ENCODE measurements at places on chromosomes 1 and 21. TPM values are rescaled to one million over a fixed set of nuclear protein-coding genes. Genes with fewer than 3 reads are reported as not detected.
A peak's percentile ranks its signal among the peaks of the same experiment; 100 is the strongest.

GRCh38 chr1:121483234-121483633, 298.5 kb downstream of the SRGAP2C start:
- no peak for DNase-seq
- no peak overlapping the region for H3K27ac ChIP-seq
- no peak overlapping the region for H3K4me3 ChIP-seq

DNA sequence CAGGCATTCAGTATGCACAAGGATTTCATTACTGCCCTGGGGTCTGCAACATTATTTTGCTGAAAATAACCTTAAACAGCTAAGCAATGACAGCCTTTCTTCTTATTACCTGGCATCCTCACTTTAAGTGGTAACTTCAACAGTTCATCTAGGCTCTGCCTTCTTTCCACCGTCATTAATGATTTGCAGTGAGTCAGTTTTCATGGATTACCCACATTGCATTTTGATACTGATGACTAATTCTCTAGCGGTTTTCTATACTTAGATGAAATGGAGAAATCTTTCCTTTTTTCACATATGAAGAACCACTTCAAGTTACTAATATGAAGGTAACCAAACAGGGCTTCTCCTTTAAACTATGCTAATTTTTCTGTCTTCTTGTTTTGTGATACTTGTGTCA, 226.9 kb upstream of the TMPRSS15 start:
- H3K4me3 ChIP-seq = no peak overlapping the region
- no peaks in the 10 kb centered on the region for H3K27me3 ChIP-seq
- no peak overlapping the region for H3K27ac ChIP-seq
- H3K4me1 ChIP-seq = no peaks in the 10 kb centered on the region
- DNase-seq = no peak

DNA sequence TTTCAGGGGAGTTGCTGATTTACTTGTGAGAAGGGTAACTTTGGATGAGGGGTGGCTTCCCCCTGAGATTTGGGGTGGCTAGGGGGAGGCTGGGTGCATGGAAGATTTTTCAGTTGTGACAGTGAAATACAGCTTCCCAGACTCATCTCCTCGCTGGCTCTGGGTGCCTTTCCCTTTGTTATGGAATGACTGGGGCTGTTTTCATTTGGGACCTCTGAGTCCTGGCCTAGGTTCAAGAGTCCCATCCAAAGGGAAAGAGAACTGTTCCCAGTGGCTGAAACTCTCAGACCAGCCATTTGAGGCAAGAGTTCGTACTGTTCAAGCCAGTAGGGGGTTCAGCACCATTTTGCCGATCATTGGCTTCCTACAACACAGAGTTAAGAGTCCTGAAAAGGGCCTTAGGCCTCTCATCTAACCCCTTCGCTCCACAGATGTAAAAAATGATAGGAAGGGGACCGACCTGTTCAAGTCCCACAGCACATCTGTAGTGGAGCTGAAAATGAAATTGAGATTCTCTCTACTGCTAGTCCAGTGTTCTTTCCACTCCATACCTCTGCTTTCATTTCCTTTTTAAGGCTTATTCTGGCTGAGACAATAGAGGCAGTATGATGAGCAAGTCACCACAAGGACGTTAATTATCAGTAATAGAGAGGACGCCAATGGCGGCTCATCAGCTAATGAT, 958 bp downstream of the DDR2 start:
- no peaks in the 10 kb centered on the region for H3K4me1 ChIP-seq
- no peaks in the 10 kb centered on the region for H3K36me3 ChIP-seq
- no peak for DNase-seq

DNA sequence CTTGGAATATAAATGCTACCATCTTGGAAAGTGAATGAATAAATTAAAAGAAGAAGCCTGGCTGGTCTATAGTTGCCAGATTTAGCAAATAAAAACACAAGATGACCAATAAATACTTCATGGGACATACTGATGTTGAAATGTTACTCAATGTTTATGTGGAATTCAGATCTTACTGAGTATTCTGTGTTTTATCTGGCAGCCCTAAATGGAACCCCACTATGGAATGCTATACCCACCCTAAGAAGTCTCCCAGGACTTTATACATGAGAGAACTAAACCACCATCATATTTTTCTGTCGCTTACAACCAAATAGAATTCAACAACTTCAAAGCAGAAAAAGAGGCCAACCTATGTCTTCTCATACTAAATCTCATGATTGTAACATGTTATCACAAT, 177.6 kb upstream of the HMCN1 start:
- H3K4me1 ChIP-seq = no peaks in the 10 kb centered on the region
- no peak overlapping the region for H3K4me3 ChIP-seq
- no peaks in the 10 kb centered on the region for H3K36me3 ChIP-seq
- no peak overlapping the region for H3K27ac ChIP-seq

- no peak for DNase-seq
- H3K36me3 ChIP-seq = no peaks in the 10 kb centered on the region
- no peak overlapping the region for H3K27ac ChIP-seq
- H3K27me3 ChIP-seq = peaks cover 16% of the 10 kb centered on the region
These were observed 1.6 kb upstream of the KDF1 start for GRCh38 chr1:26961826-26962225.

DNA sequence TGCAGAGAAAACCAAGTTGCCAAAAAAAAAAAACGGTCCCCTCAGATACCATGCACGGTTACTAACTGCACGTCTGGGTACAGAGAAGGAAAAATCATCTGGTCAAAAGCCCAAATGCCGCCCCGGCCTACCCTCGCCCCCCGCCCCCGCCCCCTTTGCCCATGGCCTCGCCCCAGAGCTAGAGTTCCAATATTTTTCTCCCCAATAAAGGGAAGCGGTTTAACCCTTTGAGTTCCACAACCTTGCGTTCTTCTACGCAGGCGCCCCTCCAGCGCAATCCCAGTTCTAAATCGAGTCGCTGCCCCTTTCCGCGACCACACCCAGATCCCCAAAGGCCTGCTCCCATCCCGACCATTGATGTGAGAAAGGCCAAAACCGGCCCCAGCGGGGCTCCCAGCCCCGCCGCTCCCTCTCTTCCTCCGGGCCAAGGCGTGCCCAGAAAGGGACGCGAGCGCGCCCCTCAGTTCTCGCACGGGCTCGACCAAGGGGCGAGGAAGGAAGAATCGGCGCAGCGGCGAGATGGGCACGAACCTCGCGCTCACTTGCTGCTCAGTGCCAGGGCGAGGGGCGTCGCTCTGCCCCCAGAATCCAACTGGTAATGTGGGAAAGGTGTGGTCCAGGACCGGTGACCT, 797 bp downstream of the WDR47 start:
- no peaks in the 10 kb centered on the region for H3K4me1 ChIP-seq
- H3K4me3 ChIP-seq = peak overlapping the region; percentile 80
- no peak for DNase-seq
- no peaks in the 10 kb centered on the region for H3K36me3 ChIP-seq
- no peaks in the 10 kb centered on the region for H3K27me3 ChIP-seq
- H3K27ac ChIP-seq = peak overlapping the region; percentile 88

- H3K36me3 ChIP-seq = no peaks in the 10 kb centered on the region
- no peaks in the 10 kb centered on the region for H3K27me3 ChIP-seq
- no peak overlapping the region for H3K4me3 ChIP-seq
These were observed 100.5 kb upstream of the COA6 start for GRCh38 chr1:234272656-234273312.

GRCh38 chr1:2803086-2803930, 1.8 kb upstream of the TTC34 start:
- no peaks in the 10 kb centered on the region for H3K4me1 ChIP-seq
- H3K27ac ChIP-seq = no peak overlapping the region
- no peaks in the 10 kb centered on the region for H3K27me3 ChIP-seq
- no peaks in the 10 kb centered on the region for H3K36me3 ChIP-seq

DNA sequence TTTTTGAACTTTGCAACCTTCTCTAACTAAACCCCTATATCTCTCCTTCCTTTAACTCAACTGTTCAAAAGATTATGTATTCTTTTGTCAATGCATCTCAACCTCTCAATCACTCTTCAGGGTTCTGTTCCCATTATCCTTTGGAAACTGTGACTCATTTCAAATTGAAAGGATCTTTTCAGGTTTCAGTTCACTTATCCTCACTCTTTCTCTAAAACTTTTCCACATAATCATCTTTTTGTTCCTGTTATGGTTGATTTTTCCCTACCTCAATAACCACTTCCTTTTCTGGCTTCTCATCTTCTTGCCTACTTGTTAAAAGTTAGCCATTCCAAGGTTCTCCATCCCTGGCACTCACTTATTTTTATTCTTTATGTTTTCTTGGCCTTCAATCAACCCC, 56.2 kb upstream of the NUF2 start:
- H3K4me1 ChIP-seq = no peaks in the 10 kb centered on the region
- H3K27me3 ChIP-seq = no peaks in the 10 kb centered on the region
- no peak for DNase-seq
- no peak overlapping the region for H3K27ac ChIP-seq
- H3K4me3 ChIP-seq = no peak overlapping the region

GRCh38 chr1:245825128-245825901, 670.5 kb downstream of the KIF26B start:
- no peak overlapping the region for H3K4me3 ChIP-seq
- no peak overlapping the region for H3K27ac ChIP-seq
- no peaks in the 10 kb centered on the region for H3K36me3 ChIP-seq
- no peaks in the 10 kb centered on the region for H3K27me3 ChIP-seq
- no peaks in the 10 kb centered on the region for H3K4me1 ChIP-seq

- no peak overlapping the region for H3K27ac ChIP-seq
- no peak for DNase-seq
- no peaks in the 10 kb centered on the region for H3K36me3 ChIP-seq
- H3K27me3 ChIP-seq = no peaks in the 10 kb centered on the region
- H3K4me1 ChIP-seq = peaks cover 37% of the 10 kb centered on the region
- H3K4me3 ChIP-seq = no peak overlapping the region
These were observed 29.8 kb downstream of the PGM1 start for GRCh38 chr1:63622849-63623566.

DNA sequence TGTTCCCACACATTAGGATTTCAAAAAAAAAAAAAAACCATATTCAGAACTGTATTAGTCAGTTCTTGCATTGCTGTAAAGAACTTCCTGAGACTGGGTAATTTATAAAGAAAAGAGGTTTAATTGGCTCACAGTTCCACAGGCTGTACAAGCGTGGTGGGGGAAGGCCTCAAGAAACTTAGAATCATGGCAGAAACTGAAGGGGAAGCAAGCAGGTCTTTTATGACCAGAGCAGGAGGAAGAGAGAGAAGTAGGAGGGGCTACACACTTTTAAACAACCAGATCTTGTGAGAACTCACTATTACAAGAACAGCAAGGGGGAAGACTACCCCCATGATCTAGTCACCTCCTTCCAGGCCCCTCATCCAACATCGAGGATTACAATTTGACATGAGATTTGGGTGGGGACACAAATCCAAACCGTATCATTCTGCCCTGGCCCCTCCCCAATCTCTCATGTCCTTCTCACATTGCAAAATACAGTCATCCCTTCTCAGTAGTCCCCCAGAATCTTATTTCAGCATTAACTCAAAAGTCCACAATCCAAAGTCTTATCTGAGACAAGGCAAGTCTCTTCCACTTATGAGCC, 51.8 kb downstream of the POU2F1 start:
- H3K27ac ChIP-seq = no peak overlapping the region
- H3K36me3 ChIP-seq = no peaks in the 10 kb centered on the region
- no peak for DNase-seq
- H3K4me1 ChIP-seq = peaks cover 22% of the 10 kb centered on the region

- H3K27ac ChIP-seq = no peak overlapping the region
These were observed 225.6 kb upstream of the FGGY start for GRCh38 chr1:59071289-59071688.

- no peak for DNase-seq
- no peak overlapping the region for H3K4me3 ChIP-seq
- no peaks in the 10 kb centered on the region for H3K4me1 ChIP-seq
- H3K36me3 ChIP-seq = peaks cover 70% of the 10 kb centered on the region
- H3K27me3 ChIP-seq = no peaks in the 10 kb centered on the region
- no peak overlapping the region for H3K27ac ChIP-seq
These were observed 11.4 kb upstream of the SPATC1L start for GRCh38 chr21:46195595-46196195.

- no peaks in the 10 kb centered on the region for H3K27me3 ChIP-seq
- no peaks in the 10 kb centered on the region for H3K4me1 ChIP-seq
These were observed 104.6 kb upstream of the ACTRT2 start for GRCh38 chr1:2916706-2917105.

DNA sequence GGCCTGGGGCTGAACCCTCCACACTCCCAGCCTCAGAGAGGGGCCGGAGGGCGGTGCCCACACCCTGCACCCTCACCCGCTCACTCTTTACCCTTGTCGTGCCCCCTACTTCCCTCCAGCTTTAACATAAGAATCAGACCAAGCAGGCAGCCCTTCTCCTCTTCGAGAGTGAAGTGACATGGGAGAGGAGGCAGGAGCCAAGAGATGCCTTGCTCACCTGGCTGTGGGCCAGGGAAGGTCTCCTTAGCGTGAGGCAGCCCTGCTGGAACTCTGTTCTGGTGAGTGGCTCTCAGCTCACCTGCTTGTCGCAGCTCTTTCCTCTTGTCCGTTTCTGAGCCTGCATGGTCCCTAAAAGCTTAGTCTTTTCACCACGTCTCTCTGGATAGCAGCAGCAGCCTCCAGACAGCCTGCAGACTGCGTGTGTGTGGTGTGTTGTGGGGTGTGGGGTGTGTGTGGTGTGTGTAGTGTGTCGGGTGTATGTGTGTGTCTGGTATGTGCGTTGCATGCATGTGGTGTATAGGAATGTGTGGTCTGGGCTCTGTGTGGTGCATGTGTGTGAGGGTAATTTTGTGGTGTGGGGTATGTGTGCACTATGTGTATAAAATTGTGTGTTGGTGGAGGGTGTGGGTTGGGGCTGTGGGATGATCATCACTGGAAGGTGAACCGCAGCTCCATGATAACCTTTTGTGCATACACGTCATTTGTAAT, 86.7 kb downstream of the CCDC185 start:
- H3K4me3 ChIP-seq = no peak overlapping the region
- H3K4me1 ChIP-seq = no peaks in the 10 kb centered on the region
- H3K36me3 ChIP-seq = no peaks in the 10 kb centered on the region
- no peak for DNase-seq
- no peaks in the 10 kb centered on the region for H3K27me3 ChIP-seq

GRCh38 chr1:59718064-59718988, 96.4 kb upstream of the HOOK1 start:
- peak overlapping the region; percentile 81 for H3K27ac ChIP-seq
- no peak for DNase-seq
- H3K4me1 ChIP-seq = no peaks in the 10 kb centered on the region
- no peak overlapping the region for H3K4me3 ChIP-seq
- no peaks in the 10 kb centered on the region for H3K27me3 ChIP-seq

- no peak for DNase-seq
- H3K27me3 ChIP-seq = no peaks in the 10 kb centered on the region
- H3K27ac ChIP-seq = peak overlapping the region; percentile 2
- no peaks in the 10 kb centered on the region for H3K4me1 ChIP-seq
- H3K36me3 ChIP-seq = no peaks in the 10 kb centered on the region
These were observed 44.3 kb upstream of the ADARB1 start for GRCh38 chr21:45029948-45030681.

GRCh38 chr21:15045017-15045416, 19.8 kb downstream of the NRIP1 start:
- H3K4me1 ChIP-seq = no peaks in the 10 kb centered on the region
- no peak overlapping the region for H3K4me3 ChIP-seq
- H3K36me3 ChIP-seq = peaks cover 7% of the 10 kb centered on the region
- H3K27ac ChIP-seq = no peak overlapping the region
- DNase-seq = no peak

GRCh38 chr1:215844266-215844665, 277.2 kb downstream of the KCTD3 start:
- H3K27ac ChIP-seq = no peak overlapping the region
- no peak overlapping the region for H3K4me3 ChIP-seq
- no peaks in the 10 kb centered on the region for H3K36me3 ChIP-seq
- no peaks in the 10 kb centered on the region for H3K4me1 ChIP-seq
- H3K27me3 ChIP-seq = no peaks in the 10 kb centered on the region
- DNase-seq = no peak

Gene CRYAA
- total RNA-seq = not detected

Gene ELAVL4
- 1.4 TPM for total RNA-seq

Gene RAVER2
- 23.2 TPM for total RNA-seq

Gene SPATA46
- not detected for total RNA-seq

Gene HLCS
- 10.0 TPM for total RNA-seq

Gene GJB4
- total RNA-seq = not detected

Gene SLC2A5
- total RNA-seq = 0.26 TPM

Gene FMO1
- total RNA-seq = 0.47 TPM

Gene CA6
- not detected for total RNA-seq

Gene TRABD2B
- 8.1 TPM for total RNA-seq
